ENCODE measurements at places on chromosomes 3 and 15.

DNA sequence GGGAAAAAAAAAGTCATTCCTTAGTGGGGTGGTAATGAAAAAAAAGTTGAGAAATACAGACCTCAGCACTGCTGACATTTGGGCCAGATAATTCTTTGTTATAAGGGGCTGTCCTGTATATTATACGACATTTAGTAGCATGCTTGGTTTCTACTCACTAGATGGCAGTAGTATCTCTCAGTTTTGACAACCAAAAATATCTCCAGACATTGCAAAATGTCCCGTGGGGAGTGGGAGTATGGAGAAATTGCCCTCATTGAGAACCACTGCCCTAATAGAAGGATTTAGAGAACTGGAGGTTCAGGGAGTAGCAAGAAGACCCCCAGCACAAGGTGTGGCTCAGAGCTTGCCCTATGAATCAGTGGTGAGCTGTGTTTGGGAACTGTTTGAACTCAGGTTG lies 28.6 kb upstream of the TEX264 start:
- peak; percentile 17 for DNase-seq

DNA sequence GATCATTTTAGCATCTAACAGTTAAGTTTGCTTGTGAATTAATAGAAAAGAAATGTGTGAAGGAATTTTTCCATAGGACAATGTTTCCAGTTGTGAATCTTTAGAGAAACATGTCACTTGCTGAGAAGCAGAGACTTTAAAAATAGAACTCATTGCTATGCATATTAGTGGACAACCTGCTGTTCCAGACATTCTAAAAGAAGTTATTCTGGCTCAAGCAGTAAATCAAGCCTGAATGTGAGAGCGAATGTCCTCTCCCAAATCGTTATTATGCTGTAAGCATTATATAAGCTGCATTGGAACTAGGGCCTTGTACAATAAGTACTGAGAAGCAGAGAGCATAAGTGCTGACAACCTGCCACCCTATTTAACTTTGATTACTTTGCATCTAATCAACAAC lies 990.9 kb downstream of the PLOD2 start:
- DNase-seq = no peak

DNA sequence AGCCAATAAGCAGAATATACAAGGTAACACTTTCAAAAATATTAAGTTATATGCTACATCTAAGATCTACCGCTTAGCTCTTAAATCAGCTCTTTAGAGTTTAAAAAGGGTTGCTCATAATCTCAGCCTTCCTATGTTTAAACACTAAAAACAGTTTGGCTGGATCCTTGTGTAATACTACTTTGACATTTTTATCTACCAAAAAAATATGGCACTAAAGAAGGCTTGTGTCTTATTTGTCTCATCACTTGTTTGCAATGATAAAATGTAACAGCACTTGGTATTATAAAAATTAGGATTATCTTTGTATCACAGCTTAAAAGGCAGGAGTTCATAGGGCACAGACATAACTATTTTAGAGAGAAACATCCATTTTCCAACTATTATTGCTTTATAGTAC lies 9.8 kb downstream of the ANKRD28 start:
- DNase-seq = no peak

DNA sequence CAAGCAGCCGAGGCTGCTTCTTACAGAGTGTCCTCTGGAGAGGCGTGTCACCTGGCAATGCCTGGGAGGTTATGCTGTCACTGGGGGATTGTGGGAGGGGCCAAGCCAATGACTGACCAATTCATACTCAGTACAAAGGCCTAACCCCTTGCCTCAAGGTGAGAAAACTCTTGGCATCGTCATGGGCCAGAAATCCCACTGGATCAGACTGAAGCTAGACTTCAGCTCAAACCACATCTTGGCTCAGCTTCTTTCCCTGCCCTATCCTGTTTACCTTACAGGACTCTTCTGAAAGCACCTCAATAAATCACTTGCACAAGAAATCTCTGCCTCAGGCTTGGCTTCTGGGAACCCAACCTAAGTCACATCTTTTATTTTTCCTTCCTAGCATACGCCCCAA lies 9.5 kb downstream of the ANAPC13 start:
- DNase-seq = no peak

GRCh38 chr3:56926243-56926946 lies 124.6 kb upstream of the ARHGEF3 start:
- no peak for DNase-seq

- no peak for DNase-seq
Observed at GRCh38 chr15:42332331-42332730, 27.0 kb upstream of the CAPN3 start.

DNA sequence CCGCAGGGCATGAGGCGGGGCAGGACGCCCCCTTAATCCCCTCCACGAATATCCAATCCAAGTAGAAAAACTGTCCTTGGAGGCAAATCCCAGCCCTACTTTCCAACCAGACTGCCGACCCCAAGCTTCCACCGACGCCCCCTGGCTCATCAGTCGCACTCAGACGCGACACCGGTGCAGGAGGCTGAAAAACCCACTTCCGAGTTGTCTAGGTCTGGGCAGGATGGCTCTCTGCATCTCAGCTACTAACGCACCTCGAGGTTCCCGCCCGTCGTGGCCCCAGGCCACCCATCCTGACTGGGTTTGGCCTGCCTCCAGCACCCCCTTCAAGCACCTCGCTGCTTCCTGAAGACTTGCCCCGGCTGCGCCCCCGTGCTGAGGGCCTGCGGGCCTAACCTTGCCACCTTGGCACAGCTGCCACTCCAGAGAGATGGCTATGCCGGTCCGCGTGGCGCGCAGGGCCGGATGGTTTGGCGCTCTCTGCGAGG lies 15.5 kb downstream of the RGMA start:
- DNase-seq = no peak

DNA sequence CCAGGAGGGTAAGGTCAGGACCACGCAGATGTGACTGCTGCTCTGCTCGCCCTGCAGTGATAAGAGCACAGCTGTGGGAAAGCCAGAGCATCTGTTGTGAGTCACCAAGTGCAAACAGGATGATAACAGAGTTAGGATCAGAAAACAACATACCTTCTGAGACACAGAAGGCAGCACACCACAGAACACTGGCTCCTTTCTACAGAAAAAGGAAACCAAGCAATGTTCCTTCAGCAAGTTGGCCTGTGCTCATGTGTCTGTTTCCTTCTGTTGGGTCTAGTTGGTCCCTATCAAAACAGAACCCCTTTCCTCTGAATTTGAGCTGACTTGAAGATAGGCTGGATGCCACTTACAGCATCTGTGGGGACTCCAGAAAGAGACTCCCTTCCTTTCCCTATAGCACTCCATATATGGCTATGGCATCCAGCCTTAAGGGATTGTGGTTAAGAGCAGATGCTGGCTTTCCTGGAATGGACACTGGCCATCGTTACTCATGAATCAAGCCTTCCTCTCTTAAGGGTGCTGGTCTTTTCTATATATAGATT lies 440.7 kb upstream of the THBS1 start:
- no peak for DNase-seq

- DNase-seq = peak; percentile 69
Observed at GRCh38 chr15:90231028-90232017, 2.4 kb downstream of the CIB1 start.

DNA sequence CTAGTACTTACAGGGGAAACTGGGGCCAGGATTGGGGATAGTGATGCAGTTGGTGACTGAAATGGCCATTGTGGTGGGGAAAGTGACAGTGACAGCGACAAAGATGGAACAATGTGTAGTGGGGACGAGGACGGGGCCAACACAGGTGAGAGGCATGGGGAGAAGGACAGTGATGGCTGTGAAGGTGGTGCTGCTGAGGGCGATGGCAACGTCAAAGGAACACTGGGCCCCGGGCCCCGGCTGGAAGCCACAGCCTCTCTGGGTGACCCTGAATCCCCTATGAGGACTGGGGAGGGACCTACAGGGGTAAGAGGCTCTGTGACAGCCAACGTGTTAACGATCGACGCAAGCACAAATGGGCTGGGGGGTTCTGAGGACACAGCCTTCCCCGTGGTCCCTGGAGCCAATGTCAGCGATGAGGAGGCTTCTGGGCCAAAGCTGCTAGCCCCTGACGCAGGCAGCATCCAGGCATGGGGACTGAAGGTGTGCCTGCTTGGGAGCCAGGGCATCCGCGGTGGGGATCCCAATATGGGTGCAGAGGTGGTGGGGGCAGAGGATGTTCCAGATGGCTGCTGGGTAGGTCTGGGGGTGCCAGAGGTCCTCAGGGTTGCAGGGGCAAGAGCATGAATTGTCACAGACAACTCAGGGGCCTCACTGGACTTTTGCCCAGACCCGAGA lies 25.2 kb upstream of the GOLGA6C start:
- DNase-seq = no peak

All from stimulated activated naive CD4-positive, alpha-beta T cell (primary cell).